Stimulated activated CD4-positive, alpha-beta T cell treated with anti-CD3 and anti-CD28 coated beads, Interleukin-1b, Interleukin-23, amount 100 ng/mL, for 1 hour (primary cell): ENCODE measurements at places on chromosomes 7 and 10.

- no peak for DNase-seq
These were observed 17.3 kb downstream of the DAGLB start for GRCh38 chr7:6430271-6430940.

DNA sequence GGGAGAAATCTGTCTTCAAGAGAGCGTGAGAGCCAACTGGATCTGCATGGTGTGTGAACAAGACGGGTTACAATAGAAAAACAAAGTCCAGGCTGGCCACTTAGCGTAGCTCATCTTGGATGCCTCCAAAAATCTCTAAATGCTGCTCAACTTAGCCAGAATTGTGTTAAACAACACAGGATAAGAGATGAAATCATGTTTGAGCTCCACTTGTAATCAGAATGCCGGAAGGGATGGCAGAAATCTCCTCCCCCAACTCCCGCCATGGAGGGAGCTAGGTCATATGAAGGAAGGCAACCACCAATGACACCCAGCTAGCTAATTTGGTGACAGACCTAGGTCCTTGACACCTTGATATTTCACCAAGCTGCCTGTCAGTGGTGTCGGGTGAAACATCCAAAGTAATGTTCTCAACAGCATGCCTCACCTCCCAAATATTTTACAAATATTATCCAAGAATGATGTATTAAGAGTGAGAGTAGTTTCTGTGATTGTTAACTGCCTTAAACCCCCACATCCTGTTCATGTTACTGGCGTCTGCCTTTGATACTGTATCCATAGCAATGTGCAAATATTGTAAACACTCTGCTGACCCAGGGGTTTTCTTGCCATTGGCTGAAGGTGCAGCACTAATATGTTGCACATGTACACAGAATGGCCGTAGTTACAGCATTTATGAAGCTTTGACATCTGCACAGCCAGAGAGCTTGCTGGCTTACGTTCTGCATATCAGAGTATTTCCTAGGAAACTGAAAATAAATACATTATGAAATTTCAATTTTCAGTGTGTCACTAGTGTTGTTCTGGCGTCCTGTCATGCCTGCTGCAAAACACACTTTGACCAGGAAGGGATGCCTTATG lies 25.8 kb downstream of the TMEM254 start:
- no peak for DNase-seq

DNA sequence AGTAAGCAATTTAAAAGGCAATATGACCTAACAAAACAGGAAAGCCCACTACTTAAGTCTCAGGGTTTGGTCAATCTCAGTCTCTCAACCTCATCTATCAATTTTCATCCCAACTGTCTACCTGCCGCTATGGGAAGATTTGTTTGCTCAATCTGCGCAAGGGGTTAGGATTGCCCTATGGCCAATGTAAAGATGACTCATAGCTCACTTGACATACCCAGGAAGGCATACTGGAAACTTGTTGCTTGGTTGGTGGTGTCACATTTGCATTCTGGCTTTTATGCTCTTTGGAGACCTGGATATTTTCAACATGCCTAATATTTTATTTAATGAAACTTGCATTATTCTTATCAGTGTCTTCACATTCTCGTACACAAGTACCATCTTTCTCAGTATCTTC lies 78.1 kb upstream of the TMEM196 start:
- no peak for DNase-seq

DNA sequence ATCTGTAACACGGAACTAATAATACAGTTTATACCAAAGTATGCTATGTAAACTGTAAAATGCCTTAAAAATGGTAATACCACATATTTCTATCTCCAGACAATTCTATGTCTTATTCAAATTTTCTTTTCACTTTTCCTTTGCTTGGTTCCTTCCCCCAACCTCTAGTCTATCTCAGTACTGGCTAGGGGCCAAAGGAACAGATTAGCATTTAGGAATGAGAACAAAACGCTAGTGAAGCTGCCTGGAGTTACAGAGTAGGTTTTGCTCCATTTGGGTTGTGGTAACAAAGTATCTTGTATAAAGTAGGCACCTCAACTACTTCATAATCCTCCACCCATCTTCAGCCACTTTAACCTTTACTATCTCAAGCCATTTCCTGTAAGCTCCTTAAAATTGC lies 94.1 kb downstream of the HBP1 start:
- DNase-seq, result no peak

- no peak for DNase-seq
These were observed 511.4 kb downstream of the XPNPEP1 start for GRCh38 chr10:109411917-109412316.

DNA sequence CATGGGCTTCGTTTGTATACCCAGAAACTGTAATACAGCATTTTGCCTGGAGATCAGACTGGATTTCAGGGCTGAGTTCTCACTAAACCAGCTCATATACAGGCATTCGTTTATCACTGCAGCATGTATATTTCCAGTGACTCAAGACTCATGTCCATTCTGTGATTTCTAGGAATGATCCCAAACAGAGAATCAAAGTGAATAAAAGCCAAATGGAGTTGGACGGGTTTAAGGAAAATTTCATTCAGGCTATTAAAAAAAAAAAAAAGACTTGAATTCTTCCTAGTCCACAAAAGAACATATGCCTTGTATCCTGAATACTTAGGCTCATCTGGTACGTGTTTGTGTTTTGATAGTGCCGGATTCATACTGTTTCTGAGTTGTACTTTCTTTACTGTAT lies 46.8 kb downstream of the TET1 start:
- DNase-seq, result no peak

GRCh38 chr7:150753826-150754603 lies 16.8 kb downstream of the GIMAP5 start:
- DNase-seq, result no peak

- no peak for DNase-seq
These were observed 26.7 kb upstream of the CAMK1D start for GRCh38 chr10:12322583-12323131.

DNA sequence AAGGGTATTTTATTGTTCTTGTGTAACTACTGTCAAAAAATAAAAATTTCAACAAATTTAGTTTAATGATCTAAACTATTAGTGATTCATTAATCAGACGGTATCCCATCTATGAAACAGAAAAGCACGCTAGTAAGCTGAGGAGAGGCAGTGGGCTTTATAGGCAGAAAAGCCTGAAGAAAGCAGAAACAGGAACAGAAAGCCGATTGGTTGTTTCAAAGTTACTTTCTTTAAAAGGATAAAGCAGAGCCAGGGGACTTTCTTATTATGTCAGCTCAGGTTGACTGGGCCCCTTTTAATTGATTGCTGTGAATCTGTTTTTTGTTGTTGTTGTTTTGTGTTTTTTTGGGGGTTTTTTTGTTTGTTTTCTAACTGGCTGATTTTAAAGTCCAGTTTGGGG lies 105.5 kb downstream of the TES start:
- no peak for DNase-seq

- no peak for DNase-seq
These were observed 229.1 kb downstream of the PLXNA4 start for GRCh38 chr7:132347123-132347522.

GRCh38 chr7:80277434-80278427 lies 143.1 kb downstream of the GNAI1 start:
- no peak for DNase-seq

DNA sequence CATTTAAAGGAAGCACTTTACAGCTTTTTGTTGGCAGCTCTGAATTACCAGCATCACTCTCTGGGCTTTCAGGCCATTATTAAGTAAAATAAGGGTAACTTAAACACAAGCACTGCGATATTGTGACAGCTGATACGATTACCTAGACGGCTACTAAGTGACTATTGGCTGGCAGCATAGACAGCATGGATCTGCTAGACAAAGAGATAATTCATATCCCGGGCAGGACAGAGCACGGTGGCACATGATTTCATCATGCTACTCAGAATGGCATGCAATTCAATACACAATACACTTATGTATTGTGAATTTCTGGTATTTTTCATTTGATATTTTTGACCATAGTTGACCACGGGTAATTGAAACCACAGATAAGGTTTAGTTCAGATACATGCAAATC lies 522.0 kb upstream of the LRRN3 start:
- no peak for DNase-seq

- DNase-seq, result no peak
These were observed 809 bp upstream of the OGA start for GRCh38 chr10:101818872-101819633.

- DNase-seq, result peak; percentile 30
These were observed 48.8 kb upstream of the CARD11 start for GRCh38 chr7:3092468-3092867.

DNA sequence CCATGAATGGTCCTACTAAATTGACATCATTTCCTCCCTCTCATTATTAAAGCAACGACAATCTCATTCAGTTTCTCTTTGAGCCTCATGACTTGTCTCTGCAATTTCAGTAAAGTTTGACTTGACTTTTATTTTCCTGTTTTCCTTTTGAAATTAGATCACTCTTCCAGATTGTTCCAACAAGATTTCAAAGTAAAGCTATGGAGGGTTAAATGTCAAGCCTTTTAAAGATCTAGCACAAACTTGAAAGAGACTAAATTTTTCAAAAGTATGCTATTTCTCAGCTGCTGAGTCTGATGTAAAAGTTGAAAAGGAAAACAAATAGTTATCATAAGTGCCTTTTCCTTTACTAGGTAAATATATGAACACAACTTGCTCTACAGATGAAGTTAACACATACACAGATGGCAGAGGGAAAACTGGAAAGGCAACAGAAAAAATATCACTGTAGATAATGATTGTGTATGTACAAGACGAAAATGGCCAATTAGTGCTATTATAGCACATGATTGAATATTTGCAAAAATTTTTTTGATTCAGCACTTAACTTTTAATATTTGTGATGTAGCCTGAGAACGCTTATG lies 200.6 kb downstream of the WDR11 start:
- DNase-seq, result no peak

GRCh38 chr10:50216894-50217293 lies 34.4 kb downstream of the ASAH2 start:
- no peak for DNase-seq

DNA sequence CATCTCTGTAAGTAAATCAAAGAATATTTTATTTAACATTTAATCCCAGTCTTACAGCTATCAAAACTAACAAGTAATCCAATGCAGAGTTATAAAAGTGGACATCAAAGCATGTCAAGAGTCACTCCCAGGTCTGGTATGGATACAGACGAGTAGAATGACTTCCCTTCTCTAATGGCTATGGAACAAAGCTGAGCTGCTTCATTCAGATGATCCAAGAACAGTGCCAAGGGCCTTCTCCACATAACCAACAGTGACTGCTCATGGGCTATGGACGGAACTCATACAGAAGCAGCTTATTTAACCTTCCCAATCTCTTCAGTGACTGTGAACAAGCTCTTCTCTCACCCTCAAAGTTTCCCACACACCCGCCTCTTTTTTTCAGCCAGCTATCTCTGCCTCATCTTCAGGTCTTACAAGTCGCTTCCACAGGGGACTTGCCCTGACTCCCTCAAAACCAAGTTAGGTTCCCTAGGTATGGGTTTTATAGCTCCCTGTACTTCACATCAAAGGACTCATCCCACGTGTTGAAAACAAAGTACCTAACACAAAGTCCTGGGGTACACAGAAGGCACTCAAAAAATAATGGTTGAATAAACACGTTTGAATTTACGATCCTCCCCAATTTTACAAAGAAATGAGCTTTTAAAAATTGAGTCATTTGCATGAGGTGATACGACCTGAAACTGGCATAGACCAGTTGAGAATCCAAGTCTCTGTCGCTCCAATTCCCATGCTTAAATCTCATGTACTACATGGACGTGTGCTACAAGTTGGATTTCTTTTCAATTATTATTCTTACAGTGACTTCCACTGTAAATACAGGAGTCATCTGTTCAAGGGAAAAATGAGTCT lies 3.1 kb downstream of the USP6NL start:
- no peak for DNase-seq

DNA sequence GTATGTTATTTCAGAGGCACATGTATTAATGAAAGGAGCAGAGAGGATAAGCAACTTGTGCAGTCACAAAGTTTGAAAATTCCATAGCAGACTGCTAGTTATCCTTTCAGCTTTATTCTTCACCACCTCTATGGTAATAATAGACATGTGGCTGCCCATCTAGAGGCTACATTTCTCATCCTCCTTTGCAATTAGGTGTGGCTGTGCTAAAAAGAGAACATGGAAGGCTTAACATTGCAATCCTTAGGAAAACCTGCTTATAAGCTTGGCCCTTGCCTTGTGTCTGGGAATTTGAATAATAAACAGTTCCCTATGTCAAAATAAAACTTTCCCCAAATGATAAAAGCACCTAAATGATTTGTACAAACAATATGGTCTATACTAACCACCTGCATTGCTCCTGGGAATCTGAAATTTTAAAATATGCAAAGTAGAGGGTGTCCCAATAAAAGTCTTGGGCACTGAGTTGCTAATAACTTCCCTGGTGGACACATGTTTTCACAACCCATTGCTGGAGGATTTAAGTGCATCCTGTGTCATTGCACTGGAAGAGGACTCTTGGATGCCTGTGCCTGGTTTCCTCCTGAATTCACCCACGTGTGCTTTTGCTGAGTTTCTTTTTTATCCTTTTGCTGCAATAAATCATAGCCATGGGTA lies 30.5 kb downstream of the IL6 start:
- DNase-seq, result no peak

DNA sequence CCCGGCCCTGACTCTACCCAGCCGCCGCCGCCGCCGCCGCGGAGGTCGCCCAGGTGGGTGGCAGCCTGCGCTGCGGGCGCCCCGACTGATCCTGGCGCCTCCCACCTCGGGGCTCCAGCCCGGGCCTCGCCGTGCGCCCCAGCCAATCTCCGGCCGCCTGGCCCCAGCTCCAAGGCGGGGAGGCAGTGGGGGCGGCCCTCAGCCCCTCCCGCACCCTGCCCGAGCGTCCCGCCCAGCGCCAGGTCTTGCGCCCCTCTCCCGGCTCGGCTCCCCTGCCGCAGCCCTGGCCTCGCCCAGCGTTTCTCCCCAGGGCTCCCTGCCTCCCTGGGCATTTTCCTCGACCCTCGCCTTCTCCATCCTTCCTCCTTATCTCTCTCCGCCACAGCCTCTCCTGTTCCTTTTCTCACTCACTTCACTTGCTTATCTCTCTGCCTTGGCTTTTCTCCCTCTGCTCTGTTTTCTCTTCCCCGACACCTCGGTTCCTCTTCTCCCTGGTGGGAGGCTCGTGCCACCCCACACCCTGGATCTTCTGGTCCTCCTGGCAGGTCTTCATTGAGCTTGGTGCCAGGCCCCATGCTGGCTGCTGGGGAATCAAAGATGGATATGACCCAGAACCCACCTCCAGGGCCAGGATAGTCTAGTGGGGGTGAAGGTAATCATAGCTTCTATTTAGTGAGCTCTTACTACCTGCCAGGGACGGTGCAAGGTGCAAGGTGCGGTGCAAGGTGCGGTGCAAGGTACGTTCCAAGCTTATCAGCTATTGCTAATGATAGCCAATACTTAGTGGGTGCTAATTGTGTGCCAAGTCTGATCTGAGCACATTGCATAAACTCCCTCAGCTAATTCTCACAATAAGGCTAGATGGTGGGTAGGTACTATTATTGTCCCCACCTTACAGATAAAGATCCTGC lies at the start of gene SFRP5:
Gene SFRP5 (minus strand): TSS at position 87 of the 911 bp plus-strand sequence. CDS start 166 bp downstream, outside the sequence.
- no peak for DNase-seq

- DNase-seq, result no peak
These were observed 93.7 kb downstream of the OAT start for GRCh38 chr10:124324856-124325632.
